A172 (cell line): ENCODE measurements at places on chromosomes 2 and 18.

DNA sequence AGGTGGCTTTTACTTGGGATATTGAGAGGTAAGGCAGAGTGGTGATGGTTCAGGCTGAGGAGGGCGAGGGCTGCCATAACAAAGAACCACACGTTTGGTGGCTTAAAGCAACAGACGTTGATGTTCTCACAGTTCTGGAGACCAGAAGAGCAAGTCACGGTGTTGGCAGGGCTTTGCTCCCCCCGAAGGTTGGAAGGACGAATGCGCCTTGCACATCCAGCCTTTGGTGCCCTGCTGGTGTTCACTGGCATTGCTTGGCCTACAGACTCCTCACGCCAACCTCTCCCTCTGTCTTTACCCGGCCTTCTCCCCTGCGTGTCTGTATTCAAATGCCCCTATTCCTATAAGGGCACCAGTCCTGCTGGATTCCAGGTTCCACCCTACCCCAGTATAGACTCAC is 125.4 kb downstream of the TPO start:
- peak; percentile 52 for DNase-seq

DNA sequence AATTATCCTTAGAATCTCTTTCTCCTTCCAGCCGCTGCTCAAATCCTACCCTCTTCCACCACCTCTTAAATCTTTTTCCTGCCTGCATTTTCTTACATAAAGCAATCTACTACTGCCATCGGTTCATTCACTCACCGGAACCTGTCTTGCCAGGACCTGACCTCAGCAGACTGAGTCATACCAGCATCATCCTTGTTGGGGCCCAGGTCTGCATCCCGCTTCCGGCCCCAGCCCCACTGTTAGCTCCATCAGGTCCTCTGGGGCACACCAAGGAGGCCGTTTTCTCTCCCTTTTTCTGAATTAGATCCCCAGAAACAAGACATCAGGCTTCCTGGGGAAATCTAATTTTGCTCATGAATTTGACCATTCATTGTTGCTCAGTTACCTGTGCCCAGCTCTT is 42.7 kb upstream of the TGFA start:
- DNase-seq, result peak; percentile 95

- no peak for DNase-seq
Observed at GRCh38 chr2:1632510-1632909, 111.8 kb downstream of the PXDN start.

- no peak for DNase-seq
Observed at GRCh38 chr2:38416296-38417036, 39.4 kb upstream of the ATL2 start.

DNA sequence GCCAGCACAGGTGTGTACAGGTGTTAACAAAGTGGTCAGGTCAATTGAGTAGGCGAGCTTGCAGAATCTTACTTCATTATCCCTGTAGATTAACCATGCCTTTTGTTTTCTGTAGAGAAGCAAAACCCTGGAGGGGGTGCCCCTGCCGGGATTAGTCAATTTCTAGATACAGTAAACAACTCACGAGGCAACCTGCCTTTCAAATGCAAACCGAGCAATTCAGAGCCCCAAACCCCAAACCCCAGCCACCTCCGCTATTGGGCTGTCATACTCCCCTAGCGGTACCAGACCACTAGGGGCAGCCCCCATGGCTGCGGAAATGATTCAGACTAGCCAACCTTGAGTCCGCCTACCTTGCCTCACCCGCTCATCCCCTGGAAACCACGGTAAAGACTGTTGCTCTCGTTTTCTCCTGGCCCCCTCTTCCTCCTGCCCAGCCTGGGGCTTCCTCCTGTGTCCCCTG is 61.4 kb upstream of the KIF5C start:
- DNase-seq, result no peak

GRCh38 chr2:20223407-20224163 is 1.3 kb downstream of the SDC1 start:
- DNase-seq, result peak; percentile 59

- DNase-seq, result no peak
Observed at GRCh38 chr2:73614105-73614504, 28.1 kb downstream of the NAT8 start.

DNA sequence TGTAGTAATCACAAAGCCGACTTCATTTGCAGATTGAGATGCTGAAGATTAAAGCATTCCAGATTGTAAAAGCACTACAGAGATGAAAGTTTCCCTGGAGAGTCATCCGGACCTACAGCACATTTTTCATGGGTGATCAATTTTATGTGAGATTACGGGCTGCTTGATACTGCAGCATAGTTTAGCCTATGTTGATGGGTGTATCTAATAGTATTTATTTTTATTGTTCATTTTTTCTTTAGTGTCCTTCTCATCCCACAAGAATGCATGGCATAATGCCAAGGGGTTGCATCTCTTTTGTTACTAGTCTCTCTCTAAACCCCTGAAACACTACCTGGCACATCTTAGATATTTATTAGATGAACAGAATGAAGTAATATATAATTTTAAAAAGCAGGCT is 240.4 kb downstream of the MBD2 start:
- no peak for DNase-seq

- DNase-seq, result no peak
Observed at GRCh38 chr18:76453057-76453561, 41.9 kb downstream of the ZNF516 start.

DNA sequence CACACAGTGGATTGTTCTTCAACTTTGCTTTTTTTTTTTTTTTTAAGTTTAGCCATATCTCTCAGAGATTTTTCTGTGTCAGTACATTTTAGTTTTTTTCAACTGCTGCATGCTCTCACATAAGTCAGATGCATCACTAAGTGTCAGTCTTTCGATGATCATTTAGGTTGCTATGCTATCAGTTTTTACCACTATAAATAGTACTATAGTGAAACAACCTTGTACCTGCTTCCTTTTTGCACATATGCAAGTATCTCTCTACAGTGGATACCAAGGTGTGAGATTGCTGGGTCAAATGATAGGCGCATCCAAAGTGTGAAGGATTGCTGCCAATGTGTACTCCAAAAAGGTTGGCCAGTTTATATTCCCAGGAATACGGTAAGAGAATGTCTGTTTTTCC is 33.5 kb upstream of the MAP4K3 start:
- no peak for DNase-seq
